ENCODE measurements at places on chromosomes 2 and 18.

- no peak for DNase-seq
These were observed 28.8 kb downstream of the MYL1 start for GRCh38 chr2:210286123-210286680.

- peak; percentile 78 for DNase-seq
These were observed 71.7 kb downstream of the NCAPH start for GRCh38 chr2:96407041-96407918.

- DNase-seq, result no peak
These were observed 80.7 kb upstream of the RNF152 start for GRCh38 chr18:61973273-61974115.

- no peak for DNase-seq
These were observed 818.8 kb upstream of the SOX11 start for GRCh38 chr2:4873364-4873763.

GRCh38 chr2:105809723-105810122 is 65.0 kb downstream of the NCK2 start:
- DNase-seq, result no peak

DNA sequence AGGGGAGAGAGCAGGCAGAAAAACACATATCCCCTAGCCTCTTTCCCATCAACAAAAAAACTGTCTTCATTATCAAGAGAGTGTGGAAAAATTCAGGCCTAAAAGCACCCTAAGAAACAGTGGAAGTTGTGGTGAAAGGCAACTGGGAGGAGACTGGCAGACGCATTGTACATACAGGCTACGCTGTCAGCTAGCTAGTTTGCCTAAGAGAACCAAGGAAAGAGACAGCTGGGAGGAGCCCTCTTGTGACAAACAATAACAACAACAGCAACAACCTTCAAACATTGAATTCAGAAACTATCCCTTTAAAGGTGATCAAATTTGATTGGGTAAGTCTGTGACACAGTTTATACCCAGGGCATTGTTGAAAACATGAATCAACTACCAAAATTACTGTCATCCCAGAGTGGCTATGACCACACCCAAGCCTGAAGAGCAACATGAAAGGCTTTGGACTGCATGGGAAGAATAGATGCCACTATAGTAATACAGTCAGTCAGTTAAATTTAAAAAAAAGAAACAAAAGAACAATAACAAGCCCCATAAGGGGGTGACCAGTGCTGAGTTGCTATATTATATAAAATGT is 88.9 kb upstream of the CRIM1 start:
- no peak for DNase-seq

DNA sequence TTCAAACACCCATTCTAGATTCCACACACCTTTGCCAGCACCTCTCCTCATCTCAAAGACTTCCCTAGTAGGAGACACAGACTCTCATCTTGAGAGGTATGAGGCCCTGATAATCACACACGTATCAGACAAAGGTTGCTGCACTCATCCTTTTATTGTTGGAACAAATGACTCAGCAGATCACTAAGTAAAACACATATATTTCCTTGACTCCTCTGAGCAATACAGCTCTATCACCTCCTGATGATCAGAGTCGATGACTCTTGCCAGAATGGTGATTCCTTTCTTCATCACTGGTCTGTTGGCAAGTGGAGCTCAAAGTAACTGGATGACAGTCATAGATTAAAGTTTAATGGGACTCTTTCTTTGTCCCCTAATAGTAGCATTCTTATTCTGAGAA is 1049.2 kb upstream of the ZEB2 start:
- peak; percentile 65 for DNase-seq

DNA sequence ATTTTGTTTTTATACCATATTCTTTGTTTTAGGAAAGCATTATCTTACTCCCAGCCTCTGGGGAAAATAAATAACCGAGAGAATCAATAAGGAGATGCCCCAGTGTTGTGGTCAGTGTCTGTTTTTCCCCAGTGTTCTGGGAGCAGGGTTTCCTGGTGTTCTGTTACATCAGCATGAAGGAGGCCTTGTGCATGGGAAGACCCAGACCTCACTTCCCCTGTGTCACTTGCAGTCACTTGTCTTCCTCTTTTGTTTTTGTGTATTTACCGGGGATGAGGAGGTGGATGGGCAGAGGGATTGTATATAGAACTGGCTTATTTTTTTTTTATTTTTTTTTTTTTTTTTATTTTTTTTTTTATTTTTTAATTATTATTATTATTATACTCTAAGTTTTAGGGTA is 45.0 kb upstream of the MGAT5 start:
- no peak for DNase-seq

- no peak for DNase-seq
These were observed 112.2 kb upstream of the NCKAP5 start for GRCh38 chr2:133680343-133681049.

DNA sequence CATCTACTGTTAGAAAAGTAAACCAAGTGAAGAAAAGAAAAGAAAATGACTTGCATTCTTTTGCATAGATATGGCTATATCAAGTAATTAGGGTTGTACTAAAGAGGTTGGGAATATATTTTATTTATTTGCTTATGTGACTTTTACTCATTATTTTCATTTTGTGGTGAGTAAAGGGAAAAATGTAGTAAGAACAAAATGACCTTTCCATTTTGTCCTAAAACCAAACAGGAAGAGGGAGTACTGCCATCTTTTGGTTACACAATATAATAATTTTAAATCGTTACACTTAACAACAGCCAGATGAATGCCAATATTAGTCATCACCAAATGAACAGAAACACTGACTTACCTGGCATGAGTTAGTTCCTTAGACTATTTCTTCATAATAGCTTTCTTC is 47.3 kb upstream of the NDUFV2 start:
- DNase-seq, result peak; percentile 86

DNA sequence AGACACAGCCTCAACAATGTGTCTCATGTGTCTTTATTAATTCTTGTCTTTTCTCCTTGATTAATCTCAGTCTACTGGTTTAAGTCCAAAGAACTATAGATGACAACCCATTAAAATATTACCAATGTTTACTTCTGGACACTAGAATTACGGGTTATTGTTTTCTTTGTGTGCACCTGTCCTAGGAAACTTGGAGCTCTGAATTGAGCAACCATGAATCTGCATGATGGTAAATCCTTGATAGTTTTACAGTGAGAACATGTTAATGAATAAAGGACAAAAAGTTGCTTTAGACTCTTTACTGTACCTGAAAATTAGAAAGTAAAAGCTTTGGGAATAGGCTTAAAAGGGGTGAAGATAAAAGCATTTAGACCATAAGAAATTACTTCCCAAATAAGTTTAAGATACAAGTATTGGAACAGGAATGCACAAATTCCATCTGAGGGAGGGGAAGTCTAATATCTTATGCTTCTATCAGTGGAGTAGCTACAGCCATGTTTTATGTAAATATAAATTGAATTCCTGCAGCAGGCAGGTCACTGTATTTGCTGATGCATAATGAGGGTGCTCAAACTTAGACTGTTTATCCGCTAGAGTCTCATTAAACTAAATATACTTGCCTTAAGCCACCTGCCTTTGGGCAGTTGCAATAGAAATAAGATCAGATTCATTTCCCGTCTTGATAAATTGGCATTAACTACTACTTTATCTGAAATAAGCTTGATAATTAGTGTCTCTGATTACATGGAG is 603.7 kb upstream of the GCFC2 start:
- no peak for DNase-seq

Measured in iris pigment epithelial cell (primary cell).